ENCODE measurements at places on chromosomes 7 and 10.
A peak's percentile ranks its signal among the peaks of the same experiment; 100 is the strongest.

- no peak for DNase-seq
Observed at GRCh38 chr10:127174866-127175265, 21.5 kb downstream of the INSYN2A start.

DNA sequence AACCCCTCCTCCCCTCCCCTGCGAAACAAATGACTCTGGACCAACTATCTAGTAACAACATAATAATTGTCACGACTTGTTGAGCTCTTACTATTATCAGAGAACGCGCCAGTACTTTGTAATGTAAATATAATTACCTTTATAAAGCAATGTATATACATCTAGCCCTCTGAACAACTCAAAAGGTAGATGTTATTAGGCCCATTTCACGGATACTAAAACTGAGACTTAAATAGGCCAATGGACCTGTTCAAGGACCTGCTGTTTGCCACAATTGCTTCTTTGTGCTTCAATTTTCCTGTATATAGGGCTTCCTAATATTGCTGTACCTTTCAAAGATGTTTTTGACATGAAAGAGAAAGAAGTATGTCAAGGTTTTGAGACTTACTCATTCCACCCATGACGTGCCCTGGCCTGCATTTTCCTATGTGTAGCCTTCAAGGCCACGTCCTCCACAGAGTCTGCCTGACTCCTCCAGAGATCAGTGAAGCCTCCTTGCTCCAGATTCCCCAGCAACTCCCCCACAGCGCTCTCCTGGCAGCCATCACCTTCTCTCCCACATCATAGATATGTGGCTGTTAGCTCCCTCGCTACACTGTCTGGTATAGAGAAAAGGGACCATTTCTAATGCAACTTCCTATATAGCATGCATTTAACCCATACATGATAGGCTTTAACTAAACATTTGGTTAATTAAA is 156.6 kb downstream of the SKIDA1 start:
- no peak for DNase-seq

DNA sequence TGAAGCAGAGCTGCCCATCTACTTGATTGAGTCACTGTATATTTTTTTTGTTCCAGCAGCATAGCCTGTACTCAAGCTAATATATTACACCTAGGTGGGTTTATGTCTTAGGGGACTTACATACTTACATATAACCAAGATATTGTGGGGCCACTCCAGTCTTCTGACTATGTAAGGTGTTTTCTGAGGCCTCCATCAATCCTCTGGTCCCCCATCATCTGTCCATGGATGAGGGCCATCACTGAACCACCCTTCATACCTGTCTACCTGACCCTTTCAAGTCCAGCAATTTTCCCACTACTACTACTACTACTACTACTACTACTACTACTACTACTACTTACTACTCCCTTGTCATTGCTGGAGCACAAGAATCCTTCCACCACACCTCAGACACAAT is 3.2 kb upstream of the FAM241B start:
- no peak for DNase-seq

GRCh38 chr10:15842556-15843169 is 17.6 kb downstream of the MINDY3 start:
- peak; percentile 18 for DNase-seq

GRCh38 chr7:48042216-48042615 is 6.9 kb downstream of the C7orf57 start:
- DNase-seq: no peak

DNA sequence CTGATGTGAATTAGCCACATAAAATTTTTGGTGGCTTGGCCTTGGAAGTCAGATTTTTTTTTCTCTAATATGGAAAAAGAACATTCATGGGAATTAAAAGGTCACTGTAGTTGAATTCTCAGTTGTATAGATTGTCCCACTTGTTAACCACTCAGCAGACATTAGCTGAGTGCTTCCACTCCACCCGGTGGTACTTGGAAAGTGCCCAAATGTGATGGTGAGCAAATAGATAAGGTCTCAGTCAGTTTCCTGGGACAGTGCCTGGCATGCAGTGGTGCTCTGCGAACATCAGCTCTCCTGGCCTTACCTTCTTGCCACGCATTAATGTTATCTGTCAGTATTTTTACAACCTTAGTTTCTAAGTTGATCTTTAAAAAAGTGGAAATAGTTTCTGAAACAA is 1.4 kb downstream of the ATP5F1C start:
- DNase-seq: peak; percentile 45

DNA sequence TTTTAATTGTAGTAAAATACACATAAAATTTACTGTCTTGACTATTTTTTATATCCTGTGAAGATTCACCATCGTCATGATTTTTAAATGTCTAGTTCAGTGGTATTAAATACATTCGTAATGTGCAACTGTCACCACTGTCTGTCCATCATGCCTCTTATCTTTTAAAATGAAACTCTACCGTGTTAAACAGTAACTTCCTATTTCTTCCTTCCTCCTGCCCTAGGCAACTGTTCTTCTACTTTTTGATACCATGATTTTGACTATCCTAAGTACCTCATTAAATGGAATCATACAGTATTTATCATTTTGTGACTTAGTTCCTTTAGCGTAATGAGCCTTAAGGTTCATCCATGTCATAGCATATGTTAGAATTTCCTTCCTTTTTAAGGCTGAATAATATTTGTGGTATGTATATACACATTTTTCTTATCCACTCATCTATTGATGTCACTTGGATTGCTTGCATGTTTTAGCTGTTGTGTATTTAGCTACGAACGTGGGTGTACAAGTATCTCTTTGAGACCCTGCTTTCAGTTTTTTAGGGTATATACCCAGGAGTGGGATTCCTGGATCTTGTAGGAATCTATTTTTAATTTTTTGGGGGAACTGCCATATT is 13.5 kb downstream of the SLK start:
- no peak for DNase-seq

DNA sequence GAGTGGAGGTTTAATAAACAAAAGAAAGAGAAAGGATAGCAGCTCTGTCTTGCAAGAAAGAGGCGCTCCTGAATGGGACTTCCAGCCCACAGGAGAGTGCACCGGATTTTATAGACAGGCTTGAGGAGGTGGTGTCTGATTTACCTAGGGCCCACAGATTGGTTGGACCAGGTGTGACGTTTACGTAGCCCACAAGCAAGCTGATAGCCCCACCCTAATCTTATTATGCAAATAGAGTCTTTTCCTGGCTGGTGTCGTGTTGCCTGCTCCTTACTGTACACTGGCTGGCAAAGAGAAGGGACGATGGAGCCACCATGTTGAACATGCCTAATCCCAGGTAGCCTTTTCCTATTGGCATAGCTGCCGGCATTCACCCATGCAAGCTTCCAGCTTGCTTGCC is 319.7 kb upstream of the POM121L12 start:
- DNase-seq: no peak

Data from fibroblast of mammary gland (primary cell).